ENCODE measurements at places on chromosomes 2 and 18.

GRCh38 chr2:7530001-7530400, 612.8 kb downstream of the RNF144A start:
- no peak for DNase-seq
- H3K27ac ChIP-seq, result no peak overlapping the region
- H3K4me3 ChIP-seq, result no peak overlapping the region
- H3K27me3 ChIP-seq, result no peaks in the 10 kb centered on the region
- H3K4me1 ChIP-seq, result no peaks in the 10 kb centered on the region

GRCh38 chr18:6239716-6240115, 175.0 kb downstream of the L3MBTL4 start:
- peaks cover 40% of the 10 kb centered on the region for H3K36me3 ChIP-seq
- no peaks in the 10 kb centered on the region for H3K4me1 ChIP-seq
- H3K4me3 ChIP-seq, result no peak overlapping the region
- no peak overlapping the region for H3K27ac ChIP-seq

- no peaks in the 10 kb centered on the region for H3K4me1 ChIP-seq
- no peaks in the 10 kb centered on the region for H3K36me3 ChIP-seq
- H3K4me3 ChIP-seq, result no peak overlapping the region
- H3K27me3 ChIP-seq, result peaks cover 31% of the 10 kb centered on the region
These were observed 154.1 kb downstream of the SH3BP4 start for GRCh38 chr2:235105821-235106359.

DNA sequence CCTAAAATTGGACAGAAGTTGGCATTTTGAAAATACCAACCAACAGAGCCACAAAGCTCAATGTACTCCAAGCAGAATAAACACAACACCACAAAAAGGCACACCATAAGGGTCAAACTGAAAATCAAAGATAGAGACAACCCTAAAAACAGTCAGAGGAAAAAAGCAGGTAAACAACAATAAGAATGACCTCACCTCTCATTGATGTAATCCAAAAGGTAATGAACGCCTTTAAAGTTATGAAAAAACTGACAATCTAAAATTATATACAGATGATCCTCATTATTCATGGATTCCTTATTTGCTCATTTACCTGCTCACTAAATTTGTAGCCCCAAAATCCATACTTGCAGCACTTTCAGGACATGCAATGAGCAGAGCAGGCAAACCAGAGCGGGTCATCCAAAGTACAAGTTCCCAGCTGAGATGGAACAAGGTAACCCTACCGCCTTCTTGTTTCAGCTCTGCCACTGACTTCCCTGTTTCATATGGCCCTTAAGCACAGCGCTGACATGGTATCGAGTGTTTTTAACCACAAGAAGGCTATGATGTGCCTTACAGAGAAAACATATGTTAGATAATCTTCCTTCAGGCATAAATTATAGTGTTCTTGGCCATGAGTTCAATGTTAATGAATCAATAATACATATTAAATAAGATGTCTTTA, 17.0 kb downstream of the RTN4 start:
- H3K4me1 ChIP-seq, result peaks cover 19% of the 10 kb centered on the region
- no peak overlapping the region for H3K4me3 ChIP-seq
- peak overlapping the region; percentile 3 for H3K27ac ChIP-seq

- no peaks in the 10 kb centered on the region for H3K4me1 ChIP-seq
- peaks cover 9% of the 10 kb centered on the region for H3K36me3 ChIP-seq
- H3K27ac ChIP-seq, result no peak overlapping the region
- no peaks in the 10 kb centered on the region for H3K27me3 ChIP-seq
- H3K4me3 ChIP-seq, result no peak overlapping the region
These were observed 149.8 kb downstream of the AGPS start for GRCh38 chr2:177542396-177542795.

DNA sequence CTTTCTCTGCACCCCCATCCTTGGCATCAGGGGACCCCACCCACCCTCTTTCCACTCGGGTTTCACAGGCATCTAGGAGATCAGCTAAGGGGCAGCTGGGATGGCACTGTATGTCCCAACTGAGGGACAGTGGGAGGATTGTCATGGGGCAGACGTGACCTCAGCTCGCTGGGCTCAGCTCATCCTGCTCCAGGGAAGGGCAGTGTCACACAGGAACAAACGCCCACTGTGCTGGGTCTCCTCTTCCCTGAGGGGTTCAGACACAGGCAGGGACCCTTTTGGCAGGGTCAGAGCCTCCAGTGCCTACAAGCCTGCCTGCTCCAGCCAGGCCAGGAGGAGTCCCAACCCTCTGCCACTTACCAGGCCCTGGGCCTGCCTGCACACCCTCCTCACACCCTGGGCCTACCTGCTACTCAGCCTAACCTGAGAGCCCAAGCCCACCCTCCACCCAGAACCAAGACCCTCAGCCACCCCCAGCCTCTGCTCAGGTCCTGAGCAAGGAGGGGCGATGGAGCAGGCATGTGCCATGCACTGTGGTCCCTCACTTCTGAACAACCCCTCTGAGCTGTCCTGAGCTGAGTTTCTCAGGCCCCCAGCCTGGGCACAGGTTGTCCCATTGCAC, 68.2 kb downstream of the HS1BP3 start:
- peaks cover 9% of the 10 kb centered on the region for H3K27me3 ChIP-seq
- peaks cover 8% of the 10 kb centered on the region for H3K4me1 ChIP-seq
- H3K36me3 ChIP-seq, result peaks cover 7% of the 10 kb centered on the region
- H3K4me3 ChIP-seq, result no peak overlapping the region
- no peak for DNase-seq
- no peak overlapping the region for H3K27ac ChIP-seq

GRCh38 chr2:65527451-65528240, 95.2 kb upstream of the SPRED2 start:
- H3K36me3 ChIP-seq, result peaks cover 8% of the 10 kb centered on the region
- peaks cover 19% of the 10 kb centered on the region for H3K27me3 ChIP-seq
- no peak for DNase-seq
- no peak overlapping the region for H3K4me3 ChIP-seq

- no peaks in the 10 kb centered on the region for H3K27me3 ChIP-seq
- H3K4me3 ChIP-seq, result peak overlapping the region; percentile 69
- DNase-seq, result no peak
- peaks cover 27% of the 10 kb centered on the region for H3K36me3 ChIP-seq
These were observed 9.3 kb downstream of the NCK2 start for GRCh38 chr2:105754011-105754410.

- peaks cover 71% of the 10 kb centered on the region for H3K27me3 ChIP-seq
- H3K36me3 ChIP-seq, result peaks cover 4% of the 10 kb centered on the region
- H3K4me1 ChIP-seq, result no peaks in the 10 kb centered on the region
- no peak overlapping the region for H3K27ac ChIP-seq
- H3K4me3 ChIP-seq, result no peak overlapping the region
These were observed 104.2 kb downstream of the TMEM18 start for GRCh38 chr2:573025-573424.

DNA sequence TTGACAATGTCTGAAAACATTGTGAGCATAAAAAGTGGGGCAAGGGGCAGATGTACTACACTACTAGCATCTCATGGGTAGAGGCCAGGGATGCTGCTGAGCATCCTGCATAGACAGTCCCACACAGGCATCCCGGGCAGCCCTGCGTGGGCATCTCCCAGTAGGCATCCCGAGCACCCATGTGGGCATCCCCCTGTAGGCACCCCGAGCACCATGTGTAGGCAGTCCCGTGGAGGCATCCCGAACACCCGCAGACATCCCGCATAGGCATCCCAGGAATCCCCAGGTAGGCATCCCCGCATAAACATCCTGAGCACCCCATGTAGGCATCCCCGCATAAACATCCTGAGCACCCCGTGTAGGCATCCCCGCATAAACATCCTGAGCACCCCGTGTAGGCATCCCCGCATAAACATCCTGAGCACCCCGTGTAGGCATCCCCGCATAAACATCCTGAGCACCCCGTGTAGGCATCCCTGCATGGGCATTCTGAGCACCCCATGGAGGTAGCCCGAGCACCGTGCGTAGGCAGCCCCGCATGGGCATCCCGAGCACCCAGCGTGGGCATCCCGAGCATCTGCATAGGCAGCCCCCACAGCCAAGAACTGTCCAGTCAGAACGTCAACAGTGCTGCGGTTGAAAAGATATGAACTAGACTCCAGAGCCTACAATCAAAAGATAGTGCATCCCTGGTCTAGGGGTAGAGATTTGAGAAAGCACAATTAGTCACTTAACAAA, 273.5 kb downstream of the NBAS start:
- no peak overlapping the region for H3K4me3 ChIP-seq
- peaks cover 48% of the 10 kb centered on the region for H3K36me3 ChIP-seq
- no peaks in the 10 kb centered on the region for H3K4me1 ChIP-seq
- H3K27ac ChIP-seq, result no peak overlapping the region
- H3K27me3 ChIP-seq, result no peaks in the 10 kb centered on the region

DNA sequence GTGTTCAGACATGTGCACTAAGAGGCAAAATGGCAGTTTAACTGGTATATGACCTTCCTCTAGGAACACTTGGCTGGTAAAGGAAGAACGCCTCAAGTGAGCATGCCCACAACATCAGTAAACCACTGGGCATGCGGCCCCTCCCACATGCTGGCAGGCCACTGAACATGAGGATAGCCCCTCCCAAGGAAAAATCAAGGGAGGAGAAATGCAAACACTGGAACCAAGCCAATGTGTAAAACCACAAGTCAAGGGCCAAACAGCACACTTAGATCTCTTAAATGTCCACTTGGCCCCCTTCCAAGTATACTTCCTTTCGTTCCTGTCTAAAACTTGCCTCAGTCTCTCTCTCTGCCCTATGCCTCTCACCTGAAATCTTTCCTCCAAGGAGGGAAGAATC, 980.8 kb downstream of the TSN start:
- H3K4me3 ChIP-seq, result no peak overlapping the region
- DNase-seq, result no peak
- H3K4me1 ChIP-seq, result no peaks in the 10 kb centered on the region
- H3K36me3 ChIP-seq, result no peaks in the 10 kb centered on the region

DNA sequence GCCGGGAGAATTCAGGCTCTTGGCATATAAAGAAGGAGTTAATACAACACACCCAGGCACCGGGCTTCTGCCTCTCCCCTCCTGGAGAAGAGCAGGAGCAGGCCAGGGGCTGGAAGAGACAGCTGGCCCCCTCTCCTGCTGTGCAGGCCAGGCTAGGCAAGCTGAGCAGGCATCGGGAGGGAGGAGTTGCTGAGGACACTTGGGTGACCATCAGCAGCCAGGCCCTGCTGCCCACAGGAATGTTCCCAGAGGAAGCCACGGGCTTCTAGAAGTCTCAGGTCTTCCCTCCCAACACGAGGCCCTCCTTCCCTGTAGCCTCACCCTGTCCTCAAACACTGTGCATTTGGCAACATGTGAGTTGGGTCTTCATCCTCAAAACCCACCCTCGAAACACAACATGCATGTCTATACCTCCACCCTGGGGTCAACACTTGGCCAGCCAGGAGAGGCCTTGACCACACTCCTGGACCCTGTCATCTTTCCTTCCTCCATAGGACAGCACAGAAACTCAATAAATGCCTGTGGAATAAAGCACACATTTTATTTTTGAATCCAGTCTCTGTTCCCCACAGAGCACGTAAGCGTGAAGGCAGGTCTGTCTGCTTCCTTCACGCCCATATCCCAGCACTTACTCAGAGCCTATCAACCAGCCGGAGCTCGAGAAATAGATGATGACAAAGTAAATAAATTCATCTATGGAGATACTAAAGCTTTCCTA, 433.8 kb upstream of the ID2 start:
- H3K27me3 ChIP-seq, result peaks cover 19% of the 10 kb centered on the region
- H3K36me3 ChIP-seq, result peaks cover 15% of the 10 kb centered on the region
- H3K4me3 ChIP-seq, result no peak overlapping the region
- H3K4me1 ChIP-seq, result peaks cover 6% of the 10 kb centered on the region
- no peak for DNase-seq

- peaks cover 7% of the 10 kb centered on the region for H3K27me3 ChIP-seq
- H3K4me3 ChIP-seq, result peak overlapping the region; percentile 69
- no peak for DNase-seq
- no peaks in the 10 kb centered on the region for H3K36me3 ChIP-seq
- H3K27ac ChIP-seq, result peak overlapping the region; percentile 11
- peaks cover 37% of the 10 kb centered on the region for H3K4me1 ChIP-seq
These were observed 34.8 kb downstream of the TOGARAM2 start for GRCh38 chr2:29015701-29016470.
